ENCODE measurements at places on chromosomes 5 and 9.

DNA sequence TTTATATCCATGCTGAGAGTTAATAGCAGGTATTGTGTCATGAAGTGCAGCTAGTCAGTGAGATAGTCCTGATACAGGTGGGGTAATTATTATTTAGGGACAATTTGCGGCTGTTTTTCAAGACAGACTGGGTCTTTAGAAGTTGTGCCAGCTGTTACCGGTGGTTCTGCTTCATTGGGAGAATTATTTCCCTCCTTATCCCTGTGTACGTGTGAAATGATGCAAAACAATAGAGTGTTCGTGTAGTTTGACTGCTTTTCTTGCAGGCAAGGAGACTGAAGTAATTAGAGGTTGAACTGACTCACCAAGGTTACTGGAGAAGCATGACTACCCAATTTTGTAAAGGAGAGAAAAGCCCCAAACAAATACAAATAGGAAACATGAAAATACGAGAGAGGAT is 101.7 kb downstream of the ARRDC3 start:
- peak; percentile 92 for DNase-seq

DNA sequence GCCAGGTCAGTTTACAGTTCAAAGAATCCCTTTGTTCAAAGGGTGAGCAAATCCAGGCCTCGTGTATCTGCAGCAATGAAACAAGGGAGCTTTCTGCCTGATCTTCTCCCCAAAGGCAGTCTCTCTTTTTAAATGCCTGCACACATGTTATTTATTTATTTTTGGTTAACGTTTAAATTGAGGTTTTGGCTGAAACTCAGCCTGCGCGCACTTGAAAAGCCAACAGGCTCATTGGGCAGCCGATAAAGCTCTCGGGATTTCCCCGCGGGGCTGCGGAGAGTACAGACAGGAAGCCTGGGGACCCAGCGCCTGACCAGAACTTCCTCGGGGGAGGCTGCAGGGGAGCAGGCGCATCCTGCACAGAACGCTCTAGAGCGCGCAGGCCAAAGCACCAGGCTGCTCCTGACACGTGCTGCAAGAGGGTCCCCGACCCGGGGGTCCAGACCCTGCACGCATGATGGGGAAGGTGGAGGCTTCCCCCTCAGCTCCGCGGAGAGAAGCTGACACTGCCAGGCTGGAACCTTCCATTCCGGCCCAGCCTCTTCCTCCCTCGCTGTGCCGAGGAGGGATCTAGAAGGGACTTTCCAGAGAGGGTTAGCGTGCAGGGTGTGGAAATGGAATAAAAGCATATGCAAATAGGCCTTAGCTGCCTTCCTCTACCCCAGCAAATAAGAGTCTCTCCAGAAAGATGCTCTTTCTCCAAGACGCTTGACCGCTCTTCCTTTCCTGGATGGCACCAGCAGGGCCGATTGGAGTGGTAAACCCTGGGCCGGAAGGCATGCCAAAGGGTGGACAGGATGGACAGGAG is 46.1 kb downstream of the PTTG1 start:
- DNase-seq, result peak; percentile 90

- DNase-seq, result no peak
Measured at GRCh38 chr5:67201897-67202549, 5.4 kb upstream of the CD180 start.

- DNase-seq, result no peak
Measured at GRCh38 chr9:105057551-105057950, 129.6 kb upstream of the ABCA1 start.

DNA sequence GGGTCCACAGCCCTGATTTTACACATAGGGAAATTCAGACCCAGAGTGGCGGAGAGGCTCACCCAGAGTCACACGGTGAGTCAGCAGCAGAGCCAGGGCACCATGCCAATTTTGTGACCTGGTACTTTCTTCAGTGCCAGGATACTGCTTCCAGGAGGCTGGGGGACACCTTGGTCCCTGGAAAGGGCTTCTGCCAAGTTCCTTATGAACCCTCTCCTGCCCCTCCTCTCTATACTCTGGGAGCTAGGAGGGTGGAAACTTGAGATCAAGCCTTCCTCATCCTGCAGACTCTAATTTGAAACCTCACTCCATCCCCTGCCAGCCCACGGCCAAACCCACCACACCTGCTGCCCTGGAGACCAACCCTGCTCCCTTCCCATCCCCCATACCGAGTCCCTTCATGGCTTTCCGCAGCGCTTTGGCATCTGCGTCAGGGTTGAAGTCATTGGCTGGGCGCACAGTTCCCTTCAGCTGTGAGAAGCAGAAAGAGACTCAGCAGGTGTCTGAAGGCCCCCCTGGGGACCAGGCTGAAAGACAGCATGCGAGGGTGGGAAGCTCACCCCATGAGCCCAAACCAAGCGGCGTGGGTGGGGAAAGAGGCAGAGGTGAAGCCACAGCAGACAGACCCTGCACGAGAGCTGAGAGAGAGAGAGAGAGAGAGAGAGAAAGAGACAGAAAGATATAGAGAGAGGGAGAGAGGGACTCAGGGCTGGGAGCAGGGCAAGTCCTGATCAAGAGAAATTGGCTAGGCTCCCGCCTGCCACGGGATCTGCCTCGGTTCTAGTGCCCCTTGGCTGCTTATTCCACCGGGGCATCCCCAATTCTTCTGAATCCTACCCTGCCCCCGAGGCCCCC is 33.5 kb downstream of the ANXA6 start:
- DNase-seq, result peak; percentile 61

GRCh38 chr9:135970128-135970815 is 9.1 kb upstream of the UBAC1 start:
- no peak for DNase-seq

DNA sequence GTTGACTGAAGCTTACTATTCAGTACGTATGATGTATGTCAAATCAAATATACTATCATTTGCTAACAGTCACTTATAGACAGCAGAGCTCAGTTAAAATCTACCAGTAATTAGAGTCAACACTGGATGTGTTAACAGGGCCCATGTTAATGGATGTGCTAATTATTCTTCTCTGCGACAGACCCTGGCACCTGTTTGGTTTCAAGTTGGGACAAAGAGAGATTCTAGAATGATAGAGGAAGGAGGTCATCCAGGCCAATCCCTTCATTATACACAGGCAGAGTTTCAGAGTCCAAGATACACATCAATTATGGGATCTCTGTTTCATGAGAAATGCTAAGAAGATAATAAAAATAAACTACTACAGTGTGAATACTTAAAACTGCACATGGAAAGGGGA is 615.0 kb downstream of the ZNF608 start:
- no peak for DNase-seq

GRCh38 chr9:20804489-20805250 is 120.6 kb downstream of the FOCAD start:
- DNase-seq, result no peak

All from RCC 7860 (cell line).